NCI-H1092 treated with DMSO at 0.1 percent for 48 hours (cell line): ENCODE measurements at places on chromosomes 16 and 17.
A peak's percentile ranks its signal among the peaks of the same experiment; 100 is the strongest.

DNA sequence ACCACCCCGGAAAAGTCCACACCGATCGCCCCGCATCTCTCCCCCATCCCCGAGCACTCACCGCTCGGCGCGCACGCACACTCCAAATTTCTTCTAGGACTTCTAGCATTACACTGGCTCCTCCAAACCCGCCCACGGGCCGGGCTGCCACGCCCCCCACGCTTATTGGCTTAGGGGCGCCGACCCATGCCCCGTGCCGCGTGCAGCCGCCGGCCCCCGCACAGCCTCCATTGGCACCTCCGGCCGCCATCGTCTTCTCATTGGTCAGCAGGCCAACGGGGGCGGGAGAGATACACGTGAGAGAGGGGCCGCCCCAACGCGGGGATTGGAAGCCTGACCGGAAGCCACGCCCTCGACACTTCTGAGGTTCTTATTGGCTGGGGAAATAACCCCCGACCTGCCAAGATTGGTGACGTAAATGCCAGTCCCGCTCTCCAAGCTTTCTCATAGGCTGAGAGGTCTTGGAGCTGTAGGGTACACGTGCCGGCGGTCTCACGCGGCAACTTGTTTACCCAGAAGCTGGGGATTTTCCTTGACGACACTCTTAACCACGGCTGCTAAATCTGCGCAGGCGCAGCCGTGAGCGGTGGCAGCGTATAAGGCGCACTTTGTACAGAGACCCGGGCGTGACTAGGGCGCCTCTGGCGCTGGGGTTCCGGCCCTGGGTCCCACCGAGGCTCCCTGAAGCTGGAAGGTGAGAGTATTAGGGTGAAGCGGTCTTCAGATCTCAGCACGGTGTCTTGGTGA lies 4.2 kb upstream of the PER1 start:
- peak; percentile 98 for DNase-seq

DNA sequence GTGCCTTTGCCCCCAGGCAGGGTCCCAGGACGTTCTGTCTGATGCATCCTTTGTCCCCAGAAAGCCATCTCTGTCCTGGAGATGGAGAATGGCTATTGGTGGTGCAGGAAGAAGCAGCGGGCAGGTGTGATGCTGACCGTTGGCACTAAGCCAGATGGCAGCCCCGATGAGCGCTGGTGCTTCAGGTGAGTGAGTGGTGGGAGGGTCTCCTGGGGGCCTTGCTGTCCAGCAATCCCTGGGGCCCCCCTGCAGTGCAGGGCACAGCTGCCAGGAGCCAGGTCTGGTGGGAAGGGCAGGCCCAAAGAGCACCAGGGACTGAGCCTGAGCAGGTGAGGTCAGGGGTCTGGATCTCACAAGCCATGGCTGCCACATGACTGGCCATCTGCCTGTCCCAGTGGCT lies 18.1 kb downstream of the TRPV2 start:
- no peak for DNase-seq

GRCh38 chr16:20300312-20301097 lies 26.8 kb downstream of the GP2 start:
- DNase-seq = peak; percentile 91

DNA sequence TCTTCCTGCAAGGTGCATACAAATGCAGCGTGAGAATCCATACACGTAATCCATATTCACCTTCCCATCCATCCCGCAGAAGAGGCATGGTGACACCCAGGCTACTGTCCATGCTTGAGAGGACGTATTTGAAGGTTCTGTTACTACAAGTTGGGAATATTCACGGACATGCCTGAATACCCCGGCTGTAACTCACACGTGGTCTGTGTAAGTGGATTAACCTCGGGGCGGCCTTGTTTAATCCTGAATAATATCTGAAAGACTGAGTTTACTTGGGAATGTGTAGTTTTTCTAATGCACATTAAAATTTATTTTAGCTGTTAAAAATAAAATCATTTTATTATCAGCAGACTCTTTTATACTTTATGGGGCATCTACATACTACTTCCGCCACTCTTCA lies 13.1 kb downstream of the CPSF4L start:
- DNase-seq = no peak

- no peak for DNase-seq
Measured at GRCh38 chr17:67156269-67157199, 88.5 kb downstream of the HELZ start.

GRCh38 chr16:78402833-78403232 lies 303.4 kb downstream of the WWOX start:
- DNase-seq = no peak

DNA sequence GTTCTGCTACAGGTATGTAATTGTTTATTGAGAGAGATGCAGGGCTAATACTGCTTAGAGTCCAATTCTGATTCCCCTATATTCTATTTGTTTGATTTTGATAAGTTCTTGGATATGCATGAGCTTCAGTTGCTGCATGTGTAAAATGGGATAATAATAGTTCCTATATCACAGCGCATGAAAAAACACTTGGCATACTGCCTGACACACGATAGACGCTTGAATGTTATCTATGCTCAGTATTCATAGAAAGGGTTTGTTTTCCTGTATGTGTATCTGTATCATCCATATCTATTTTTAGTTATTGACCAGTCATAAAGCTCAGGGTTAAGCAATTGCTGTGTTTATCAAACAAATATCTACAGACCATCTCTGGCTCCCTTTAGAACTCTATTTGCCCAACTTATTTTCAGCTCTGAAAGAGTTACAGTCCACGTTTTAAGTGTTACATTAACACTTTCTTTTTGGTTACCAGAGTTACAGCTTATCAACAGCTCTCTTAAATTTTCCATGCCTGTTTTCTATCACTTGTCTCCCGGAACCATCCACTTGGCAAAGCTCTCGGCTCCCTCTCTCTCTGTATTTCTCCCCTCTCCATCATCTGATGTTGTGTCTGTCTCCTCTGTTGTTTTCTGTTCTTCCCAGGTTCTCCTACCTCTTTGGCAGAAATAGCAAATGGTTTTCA lies 334.8 kb downstream of the CBLN1 start:
- no peak for DNase-seq

DNA sequence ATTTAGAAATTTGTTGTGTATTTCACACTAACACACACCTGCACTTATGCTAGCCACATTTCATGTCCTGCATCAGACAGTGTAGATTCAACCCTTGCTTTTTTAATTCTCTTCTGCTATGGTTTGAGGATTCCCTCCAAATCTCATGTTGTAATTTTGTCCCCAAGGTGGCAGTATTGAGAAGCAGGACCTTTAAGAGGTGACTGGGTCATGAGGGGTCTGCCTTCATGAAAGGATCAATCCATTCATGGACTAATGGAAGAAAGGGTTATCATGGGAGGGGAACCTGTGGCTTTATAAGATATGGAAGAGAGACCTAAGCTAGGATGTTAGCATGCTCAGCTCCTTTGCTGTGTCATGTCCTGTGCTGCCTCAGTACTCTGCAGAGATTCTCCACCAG lies 1032.2 kb downstream of the CDH11 start:
- no peak for DNase-seq

- DNase-seq = peak; percentile 28
Measured at GRCh38 chr17:5249615-5250014, 15.0 kb upstream of the SCIMP start.

DNA sequence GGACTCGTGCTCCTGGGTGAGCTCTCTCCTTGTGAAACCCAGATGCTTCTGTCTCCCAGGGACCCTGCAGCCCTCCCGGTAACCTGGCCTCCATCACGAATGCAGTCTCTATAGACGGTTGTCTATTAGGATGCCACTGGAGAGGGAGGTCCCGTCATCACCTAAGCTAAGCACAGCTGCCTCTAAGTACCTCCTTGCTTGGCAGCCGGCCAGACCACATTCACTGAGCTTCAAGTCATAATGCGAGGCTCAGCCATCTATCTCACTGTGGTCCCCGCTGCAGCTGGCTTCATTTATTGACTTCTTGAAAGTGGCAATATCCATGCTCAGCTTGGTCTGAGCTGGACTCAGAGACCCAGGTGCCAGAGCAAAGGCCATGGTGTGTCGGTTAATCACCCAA lies 74.5 kb upstream of the HSBP1 start:
- peak; percentile 73 for DNase-seq

DNA sequence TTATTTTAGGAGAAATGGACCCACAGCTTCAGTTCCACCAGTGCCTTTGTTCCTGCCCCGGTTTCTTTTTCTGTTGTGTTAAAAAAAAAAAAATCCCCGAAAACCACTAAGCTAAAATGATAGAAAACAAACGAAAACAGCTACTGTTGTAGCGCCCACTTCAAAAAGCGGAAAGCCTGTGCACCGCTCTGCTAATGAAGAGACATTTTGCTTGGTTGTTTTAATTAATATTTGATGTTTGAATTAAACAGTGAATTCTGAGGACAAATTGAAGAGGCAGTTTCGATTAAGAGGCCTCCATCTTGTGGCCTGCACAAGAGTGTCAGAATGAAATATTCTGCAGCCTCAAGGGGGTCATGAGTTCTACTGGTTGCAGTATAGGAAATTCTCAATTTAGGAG lies 186.7 kb downstream of the RPTOR start:
- DNase-seq = no peak

GRCh38 chr16:31427441-31428278 lies 500 bp downstream of the COX6A2 start:
- no peak for DNase-seq

DNA sequence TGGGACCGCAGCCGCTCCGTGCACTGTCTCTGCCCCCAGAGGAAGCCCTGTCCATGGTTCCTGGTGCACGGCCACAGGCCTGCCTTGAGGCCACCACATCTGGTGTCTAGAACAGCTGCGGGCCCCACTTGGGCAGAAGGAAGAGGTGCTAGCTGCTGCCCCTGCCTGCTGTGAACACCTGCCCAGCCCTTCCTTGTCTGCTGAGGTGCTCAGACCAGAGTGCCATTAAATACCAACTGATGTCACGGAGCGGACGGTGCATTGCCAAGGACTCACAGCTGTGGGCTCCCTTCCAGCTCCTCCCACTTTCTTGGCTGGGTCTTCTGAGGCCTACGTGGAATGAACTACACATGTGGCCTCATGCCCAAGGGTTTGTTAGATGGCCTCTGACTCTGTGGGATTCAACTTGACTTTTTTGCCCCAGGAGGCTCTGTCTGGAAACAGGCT lies 146.1 kb downstream of the RAB11FIP4 start:
- no peak for DNase-seq

GRCh38 chr17:82076785-82077591 lies 11.4 kb upstream of the DUS1L start:
- DNase-seq = no peak

DNA sequence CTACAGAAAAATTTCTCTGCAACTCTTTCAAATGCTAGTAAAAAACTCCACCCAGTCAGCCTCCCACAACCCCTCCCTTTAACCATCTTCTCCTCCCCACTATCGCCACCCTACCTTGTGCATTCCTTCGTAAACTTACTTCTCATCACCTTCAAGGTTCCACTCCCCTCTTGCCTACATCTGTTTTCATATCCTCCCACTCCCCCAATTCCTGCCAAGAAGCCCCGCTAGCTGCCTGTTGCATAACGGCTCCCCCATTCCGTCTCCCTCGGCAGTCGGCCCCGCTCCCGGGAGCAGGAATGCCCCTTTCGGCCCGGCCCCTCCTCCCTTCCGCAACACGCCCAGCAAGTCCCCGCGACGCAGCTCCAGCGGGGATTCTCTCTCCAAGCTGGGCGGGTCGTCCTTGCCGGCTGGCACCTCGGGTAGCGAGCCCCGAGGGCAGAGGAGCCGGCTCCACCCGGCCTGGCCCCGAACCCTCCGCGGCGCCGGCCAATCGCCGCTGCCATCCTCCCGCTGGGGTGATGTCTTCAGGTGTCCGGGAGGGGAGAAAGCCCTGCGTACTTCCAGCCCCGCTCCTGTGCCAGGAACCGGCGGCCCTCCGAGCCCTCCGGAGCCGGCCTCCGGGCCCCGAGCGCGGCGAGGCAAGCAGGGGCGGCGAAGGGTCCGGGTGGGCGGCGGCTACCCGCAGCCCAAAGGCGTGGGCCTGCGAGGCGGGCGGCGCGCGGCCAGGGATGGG lies 1.5 kb downstream of the PHLPP2 start:
- peak; percentile 57 for DNase-seq

GRCh38 chr17:49407981-49408501 lies 6.6 kb downstream of the PHB1 start:
- peak; percentile 73 for DNase-seq

DNA sequence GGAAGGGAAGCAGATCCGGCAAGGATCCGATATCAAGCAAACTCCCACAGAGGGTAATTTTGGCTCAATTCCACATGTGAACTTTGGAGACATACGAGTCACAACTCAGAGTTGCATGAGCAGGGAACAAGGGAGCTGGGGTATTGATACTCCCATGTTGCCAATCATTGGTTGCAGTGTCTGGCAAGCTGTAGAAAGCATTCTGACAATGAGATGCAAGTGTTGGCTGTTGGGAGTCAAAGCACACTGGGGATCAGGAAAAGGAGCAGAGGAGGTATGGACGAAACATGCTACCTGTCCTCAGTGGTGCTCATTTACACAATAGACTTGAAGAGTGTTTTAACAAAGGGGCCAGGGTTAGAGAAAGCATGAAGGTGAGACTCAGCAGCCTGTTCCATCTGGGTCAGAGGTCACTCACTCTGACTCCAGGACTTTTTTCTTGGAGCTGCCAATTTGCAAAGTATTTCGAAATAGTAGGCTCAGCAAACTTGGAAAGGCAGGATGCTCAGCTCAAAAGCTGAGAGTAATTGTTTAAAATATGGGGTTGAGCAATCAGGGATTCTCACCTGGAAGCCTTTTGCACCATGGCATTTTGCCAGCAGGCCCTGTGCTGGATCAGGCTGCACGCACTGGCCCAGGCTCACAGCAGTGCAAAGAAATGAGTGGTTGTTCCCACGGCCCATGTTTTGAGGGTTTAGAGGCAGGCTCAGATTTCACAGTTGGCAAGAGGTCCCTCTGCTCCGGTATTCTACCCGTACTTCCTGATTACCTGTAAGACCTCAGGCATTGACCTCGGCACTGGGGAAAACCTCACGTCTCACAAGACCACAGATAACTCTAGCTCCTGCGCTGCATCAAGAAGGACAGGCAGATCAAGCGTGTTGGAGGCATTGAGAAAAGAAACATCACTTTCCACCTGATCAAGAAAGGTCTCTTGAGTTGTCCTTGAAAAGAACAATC lies 17.6 kb upstream of the NKD1 start:
- no peak for DNase-seq

GRCh38 chr17:51711581-51711980 lies 446.9 kb downstream of the CA10 start:
- peak; percentile 12 for DNase-seq

- DNase-seq = no peak
Measured at GRCh38 chr17:42895185-42895555, 5.4 kb upstream of the G6PC1 start.

DNA sequence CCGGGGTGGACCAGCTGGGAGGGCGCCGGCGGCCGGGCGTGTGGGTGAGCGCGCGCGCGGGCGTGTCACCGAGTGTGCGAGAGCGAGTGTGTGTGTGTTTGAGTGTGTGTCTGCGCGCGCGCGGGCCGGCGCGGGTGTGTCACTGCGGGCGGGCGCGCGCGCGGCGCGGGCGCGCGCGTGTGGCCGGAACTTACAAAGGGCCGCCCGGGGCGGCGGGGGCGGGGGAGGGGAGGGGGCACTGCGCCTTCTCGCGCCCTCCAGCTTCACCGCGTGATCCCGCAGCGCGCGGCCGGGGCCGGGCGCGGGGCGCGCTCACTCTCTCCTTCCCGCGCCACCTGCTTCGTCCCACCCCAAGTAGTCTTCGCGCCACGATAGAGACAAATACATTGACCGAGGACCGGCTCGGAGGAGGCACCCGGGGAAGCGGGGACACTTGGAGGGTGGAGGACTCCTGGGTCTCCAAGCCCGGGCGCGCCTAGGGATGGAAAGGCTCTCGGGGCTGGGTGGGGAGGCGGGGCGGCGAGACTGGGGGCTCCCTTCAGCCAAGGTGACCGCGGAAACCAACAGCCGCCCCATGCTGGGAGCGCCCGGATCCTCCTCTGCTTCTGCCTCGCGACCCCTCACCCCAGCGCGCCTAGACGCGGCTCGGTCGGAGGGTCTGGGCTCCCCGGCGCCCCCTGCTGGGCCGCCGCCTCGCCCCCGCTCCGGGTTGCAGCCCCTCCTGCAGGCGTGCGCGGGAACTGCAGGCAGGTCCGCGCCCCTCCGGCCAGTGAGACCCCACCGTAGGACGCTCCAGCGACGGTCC lies at the start of gene SRCIN1:
SRCIN1 (minus strand) TSS at position 112 of the 805 bp plus-strand sequence. CDS start 247 bp downstream, outside the sequence.
- peak; percentile 71 for DNase-seq
